ENCODE measurements at places on chromosomes 12 and 14.
A peak's percentile ranks its signal among the peaks of the same experiment; 100 is the strongest.

- no peak for DNase-seq
Observed at GRCh38 chr14:65203574-65203973, 101.3 kb upstream of the MAX start.

- no peak for DNase-seq
Observed at GRCh38 chr14:65790172-65790815, 377.8 kb downstream of the FUT8 start.

DNA sequence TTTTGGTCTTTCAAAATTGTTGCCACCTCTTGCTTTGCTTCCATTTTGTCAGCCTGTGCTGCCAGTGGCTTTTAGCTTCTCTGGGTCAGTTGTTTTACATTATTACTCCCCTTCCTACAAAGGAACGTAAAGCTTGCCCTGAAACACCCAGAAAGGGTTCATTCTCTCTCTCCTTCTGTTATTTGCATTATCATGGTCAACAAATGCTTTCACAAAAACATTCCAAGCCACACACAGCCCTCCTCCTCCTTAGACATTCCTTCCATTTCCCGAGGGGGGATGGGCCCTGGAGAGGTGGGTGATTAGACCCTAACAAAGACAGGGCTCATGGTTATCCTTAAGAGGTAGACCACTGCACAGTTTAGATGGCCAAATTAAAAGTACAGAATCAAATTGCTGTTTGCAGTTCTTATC lies 60.4 kb upstream of the SINHCAF start:
- DNase-seq, result no peak

- no peak for DNase-seq
Observed at GRCh38 chr12:66636771-66637170, 42.1 kb downstream of the GRIP1 start.

DNA sequence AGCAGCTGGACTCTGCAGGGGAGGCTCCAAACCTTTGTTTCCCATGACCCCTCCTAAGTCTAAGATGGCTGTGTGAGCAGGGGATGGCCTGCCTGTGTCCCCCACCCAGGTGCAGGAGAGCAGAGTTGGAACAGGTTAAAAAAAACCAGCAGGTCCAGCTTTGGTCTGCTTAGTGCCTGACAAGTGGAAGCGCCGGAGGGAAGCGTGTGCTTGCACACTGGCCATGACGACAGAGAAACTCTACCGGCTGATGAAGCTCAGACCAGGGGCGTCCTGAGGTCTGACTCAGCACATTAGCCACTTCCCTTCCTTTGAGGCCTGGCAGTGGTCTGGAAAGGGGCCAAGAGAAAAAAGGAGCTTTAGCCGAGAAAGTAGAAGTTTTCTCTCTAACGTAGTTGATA lies 280.1 kb downstream of the VRK1 start:
- DNase-seq, result no peak

DNA sequence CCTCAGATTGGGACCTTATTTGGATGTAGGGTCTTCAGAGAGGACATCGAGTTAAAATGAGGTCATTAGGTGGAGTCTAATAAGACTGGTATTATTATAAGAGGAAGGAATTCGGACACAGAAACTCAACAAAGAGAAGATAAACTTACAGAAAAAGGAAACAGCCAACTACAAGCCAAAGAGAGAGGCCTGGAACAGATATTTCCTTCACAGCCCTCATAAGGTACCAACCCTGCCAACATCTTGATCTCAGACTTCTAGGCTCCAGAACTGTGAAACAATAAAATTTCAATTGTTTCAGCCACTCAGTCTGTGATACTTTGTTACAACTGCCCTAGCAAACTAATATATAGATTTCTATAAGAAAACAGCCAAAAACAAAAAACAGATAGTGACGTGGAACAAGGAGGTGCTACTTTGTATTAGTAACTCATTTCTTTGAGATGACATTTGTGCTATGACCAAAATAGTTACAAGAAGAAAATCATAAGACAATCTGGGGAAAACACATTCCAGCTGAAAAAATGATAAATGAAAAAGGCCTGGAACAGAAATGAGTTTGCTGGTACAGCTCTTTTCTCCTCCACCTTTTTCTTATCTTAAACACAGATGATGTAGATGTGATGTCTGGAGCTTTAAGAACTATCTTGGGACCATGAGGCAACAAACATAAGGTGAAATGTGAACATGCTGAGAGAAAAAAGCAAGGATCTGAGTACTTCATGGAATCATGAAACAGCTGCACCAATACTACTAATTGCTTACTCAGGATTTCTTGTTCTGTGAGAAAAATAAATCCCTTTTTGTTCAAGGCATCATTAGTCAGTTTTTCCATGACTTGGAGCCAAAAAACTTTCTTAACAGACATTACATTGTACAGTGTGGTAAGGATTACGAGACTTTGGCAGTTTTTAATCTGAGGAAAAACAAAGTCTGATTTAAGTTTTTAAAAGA lies 243.2 kb downstream of the ANO6 start:
- DNase-seq, result no peak

DNA sequence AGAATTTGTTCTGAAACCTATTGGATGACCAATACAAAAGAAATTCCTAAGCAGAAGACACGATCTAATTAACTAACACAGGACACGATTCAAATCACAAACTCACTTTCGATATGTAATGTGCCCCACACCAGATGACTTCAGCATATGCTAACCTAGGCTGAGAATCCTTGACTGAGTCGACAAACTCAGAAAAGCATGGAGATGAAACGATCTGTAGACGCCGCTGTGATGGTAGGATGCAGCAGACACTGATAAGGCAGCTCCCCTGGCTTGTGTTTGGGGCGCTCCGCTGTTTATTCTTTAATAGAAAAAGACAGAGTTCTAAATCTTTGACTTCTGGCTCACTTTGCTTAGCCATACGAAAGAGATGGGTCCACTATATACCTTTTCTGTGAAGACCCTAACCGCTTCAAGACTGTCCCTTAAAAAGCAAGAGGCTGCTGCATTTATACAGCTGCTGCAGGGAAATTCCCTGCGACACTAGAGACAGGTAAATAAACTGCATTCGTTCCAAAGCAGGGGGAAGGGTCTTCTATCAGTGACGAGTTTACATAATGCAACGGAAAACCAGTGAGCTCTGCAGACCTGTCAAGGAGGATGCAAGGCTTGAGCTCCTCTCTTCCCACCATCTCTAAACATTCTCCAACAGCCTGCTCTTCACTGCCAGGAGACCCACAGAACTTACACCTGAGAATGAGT lies 929 bp downstream of the CHD8 start:
- DNase-seq, result no peak

GRCh38 chr14:103657471-103657870 lies 28.5 kb downstream of the KLC1 start:
- no peak for DNase-seq

- no peak for DNase-seq
Observed at GRCh38 chr12:69149270-69149669, 90.1 kb upstream of the CPSF6 start.

- no peak for DNase-seq
Observed at GRCh38 chr12:96249196-96250118, 55.3 kb downstream of the ELK3 start.

- DNase-seq, result no peak
Observed at GRCh38 chr12:48542300-48542928, 17.0 kb downstream of the OR8S1 start.

DNA sequence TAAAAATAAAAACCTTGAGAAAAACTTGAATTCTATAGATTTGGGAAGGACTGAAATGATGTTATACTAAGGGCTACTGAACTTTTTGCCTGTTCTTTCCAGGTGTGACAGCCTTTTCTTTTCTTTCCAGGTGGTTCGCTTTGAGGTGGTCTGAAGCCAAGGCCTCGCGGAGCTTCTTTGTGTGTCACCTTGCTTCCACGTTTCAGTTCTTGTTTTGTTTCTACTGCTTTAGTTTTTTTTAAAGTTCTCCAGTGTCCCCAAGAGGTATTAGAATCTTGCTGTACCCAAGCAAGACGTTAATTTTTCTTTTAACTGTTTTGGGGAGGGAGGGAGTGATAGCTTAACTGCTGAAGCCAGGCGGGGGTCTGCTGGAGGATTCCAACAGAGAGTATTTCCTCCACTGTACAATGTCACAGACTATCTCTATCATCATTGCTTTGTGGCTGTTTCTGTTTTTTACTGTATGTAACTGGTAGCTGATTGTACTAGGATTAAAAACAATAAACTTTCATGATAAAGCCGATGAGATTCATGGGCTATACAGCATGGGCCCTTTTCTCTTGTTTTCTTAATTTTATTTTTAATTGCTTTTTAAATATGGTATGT lies 40.2 kb downstream of the PROX2 start:
- DNase-seq, result no peak

DNA sequence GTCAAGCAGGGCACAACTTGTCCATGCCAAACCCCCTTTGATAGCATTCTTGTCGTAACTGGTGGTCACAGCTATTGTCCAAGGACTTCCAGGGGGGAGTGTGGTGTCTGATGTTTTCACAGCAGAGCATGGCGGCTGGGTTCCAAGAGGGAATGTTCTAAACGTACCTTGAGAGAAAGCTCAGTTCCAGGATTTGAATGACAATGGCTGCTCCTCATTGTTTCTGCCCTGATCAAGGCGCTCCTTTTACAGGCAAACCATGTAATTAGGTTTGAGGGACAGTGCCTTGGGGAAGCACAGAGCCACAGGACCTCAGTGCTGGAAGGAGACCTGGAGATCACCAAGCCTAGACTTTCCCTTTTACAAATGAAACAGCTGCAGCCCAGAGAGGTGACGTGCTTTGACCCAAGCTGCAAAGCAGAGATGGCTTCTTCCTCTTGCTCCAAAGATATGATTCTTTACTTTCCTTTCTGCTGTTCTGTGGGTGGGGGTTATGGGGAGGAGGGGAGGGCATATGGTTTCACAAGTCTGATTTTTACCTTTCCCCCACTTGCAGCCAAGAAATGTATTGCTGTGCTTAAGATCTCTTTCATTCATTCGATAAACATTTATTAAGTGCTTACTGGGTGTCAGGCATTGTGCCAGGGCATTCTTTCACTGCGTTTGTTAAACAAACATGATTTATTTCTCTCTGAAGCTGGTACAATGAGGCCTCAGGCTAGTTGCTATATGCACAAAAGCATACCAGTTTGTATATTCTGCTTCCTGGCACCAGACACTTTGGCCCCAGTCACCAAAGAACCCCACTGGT lies 172.8 kb downstream of the KTN1 start:
- DNase-seq, result no peak

GRCh38 chr14:29529418-29529817 lies 398.2 kb downstream of the PRKD1 start:
- no peak for DNase-seq

GRCh38 chr12:126668538-126668937 lies 1598.4 kb upstream of the TMEM132C start:
- DNase-seq, result no peak

GRCh38 chr12:68097386-68097785 lies 62.2 kb downstream of the IFNG start:
- DNase-seq, result no peak

DNA sequence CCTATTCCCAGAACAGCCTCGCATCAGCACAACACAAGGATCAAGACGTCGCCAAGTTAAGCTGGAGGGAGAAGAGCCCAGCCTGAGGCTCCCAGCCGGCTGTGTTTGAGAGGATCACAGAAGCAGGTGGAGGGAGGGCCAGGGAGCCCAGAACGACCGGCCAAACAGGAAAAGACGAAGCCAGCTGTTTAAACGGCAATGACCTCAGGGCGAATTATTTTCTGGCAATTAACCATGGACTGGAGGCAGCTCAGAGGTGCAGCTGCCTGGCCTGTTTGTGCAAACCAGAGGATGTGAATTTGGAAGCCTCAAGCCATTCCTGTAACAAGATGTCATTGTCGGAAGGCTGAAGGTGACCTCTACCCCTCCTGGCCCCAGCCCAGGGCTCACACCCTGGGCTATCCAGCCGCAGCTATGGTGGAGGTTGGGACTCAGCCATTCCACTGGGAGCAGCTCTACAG lies 175.8 kb upstream of the PRMT8 start:
- DNase-seq, result no peak

- no peak for DNase-seq
Observed at GRCh38 chr14:98274596-98274995, 997.4 kb downstream of the BCL11B start.

GRCh38 chr14:81192594-81192993 lies 28.2 kb downstream of the GTF2A1 start:
- DNase-seq, result no peak

DNA sequence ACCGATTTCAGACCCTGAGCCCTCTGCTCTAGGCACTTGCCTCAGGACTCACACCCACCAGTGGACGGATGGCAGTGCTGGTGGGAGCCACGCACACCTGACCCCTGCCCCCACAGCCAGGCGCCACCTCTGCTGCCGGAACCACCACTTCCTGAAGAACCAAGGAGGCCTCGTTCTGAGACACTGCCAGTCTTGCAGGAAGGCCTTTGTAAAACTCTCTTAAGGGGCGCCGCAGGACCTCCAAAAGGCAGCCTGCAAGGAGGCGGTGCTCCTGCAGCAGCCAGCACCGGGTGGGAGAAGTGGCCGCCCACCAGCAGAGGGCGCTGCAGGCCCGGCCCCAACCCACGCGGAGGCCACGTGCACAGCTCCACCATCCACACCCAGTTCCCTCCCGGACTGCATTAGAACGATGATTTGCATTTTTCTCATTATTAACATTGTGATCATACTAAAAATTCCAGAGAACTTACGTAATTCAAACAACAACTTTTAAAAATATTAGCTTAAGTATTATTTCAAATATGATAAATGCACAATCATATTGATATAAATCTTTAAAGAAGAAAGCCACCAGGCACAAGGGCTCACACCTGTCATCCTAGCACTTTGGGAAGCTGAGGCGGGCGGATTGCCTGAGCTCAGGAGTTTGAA lies 12.8 kb downstream of the STX2 start:
- DNase-seq, result peak; percentile 50

DNA sequence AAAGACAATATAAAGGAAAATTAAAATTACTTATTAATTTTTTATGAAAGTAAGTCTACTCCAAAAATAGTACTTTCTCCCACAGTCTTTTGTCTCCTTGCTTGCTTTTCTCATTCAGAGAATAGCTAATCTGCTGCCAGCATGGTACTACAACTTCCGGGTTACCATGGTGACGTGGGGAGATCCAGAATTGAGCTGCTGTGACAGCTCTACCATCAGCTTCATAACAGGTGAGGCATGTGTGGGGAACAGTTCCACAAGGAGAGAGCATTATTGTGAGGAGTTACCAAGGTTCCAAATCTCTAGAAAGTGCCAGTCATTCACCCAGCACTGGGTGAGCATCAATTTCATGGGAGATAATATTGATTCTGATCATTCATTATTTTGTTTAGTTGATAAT lies 197.8 kb downstream of the PTPRO start:
- no peak for DNase-seq

DNA sequence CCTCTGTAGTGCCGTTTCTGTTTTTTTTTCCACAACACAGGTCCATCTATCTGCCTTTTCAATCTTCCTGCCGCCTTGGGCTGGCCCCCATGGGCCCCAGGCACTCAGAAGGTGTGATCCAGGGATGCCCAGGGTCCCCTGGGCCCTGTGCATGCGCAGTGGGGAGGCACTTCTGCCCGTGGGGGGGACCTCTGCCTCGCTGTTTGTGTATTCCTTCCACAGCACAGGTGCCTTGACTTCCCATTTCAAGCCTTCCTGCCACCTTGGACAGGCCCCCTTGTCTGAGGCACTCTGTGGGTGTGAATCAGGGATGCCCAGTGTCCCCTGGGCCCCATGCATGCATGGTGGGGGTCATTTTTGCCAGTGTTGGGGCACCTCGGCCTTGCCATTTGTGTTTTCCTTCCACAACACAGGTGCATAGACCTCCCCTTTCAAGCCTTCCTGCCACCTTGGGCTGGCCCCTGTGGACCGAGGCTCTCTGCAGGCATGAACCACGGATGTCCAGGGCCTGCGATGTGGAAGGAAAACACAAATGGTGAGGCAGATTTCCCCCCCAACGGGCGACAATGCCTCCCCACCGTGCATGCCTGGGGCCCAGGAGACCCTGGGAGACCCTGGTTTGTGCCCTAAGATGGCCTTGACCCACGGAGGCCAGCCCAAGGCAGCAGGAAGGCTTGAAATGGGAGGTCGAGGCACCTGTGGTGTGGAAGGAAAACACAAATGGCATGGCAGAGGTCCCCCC lies 366.5 kb downstream of the ALG10 start:
- DNase-seq, result no peak

Data from stimulated activated CD8-positive, alpha-beta memory T cell treated with anti-CD3 and anti-CD28 coated beads, Interleukin-4, amount 100 ng/mL, for 4 hours (primary cell).